ENCODE measurements at places on chromosomes 3 and 15.

DNA sequence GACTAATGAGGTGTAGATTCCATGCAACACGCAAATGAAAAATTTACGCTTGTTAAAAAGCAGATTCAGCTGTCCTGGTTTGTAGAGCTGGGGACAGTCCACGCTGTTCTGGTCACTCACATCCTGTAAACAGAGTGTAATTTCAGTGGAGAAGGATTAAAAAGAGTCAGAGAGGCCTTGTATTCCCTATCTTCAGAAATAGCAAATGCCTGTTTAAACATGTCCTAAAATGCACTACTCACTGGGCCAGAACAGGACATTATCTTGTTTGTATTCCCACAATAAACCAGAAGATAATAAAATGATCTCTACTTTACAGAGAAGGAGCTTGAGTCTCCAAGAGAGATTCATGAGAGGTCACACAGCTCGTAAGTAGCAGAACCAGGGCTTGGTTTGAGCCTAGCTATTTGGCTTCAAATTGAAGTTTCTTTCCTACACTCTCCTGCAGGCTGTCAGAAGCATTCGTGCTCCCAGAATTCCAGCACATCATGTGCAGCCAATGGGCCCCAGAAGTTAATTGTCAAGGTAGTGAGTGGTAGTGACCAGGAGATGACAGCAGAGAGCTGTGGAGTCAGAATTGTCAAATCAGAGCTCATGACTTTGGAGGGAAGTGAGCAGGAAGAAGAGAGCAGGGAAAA is 242.5 kb downstream of the ATP8B4 start:
- no peak for DNase-seq

DNA sequence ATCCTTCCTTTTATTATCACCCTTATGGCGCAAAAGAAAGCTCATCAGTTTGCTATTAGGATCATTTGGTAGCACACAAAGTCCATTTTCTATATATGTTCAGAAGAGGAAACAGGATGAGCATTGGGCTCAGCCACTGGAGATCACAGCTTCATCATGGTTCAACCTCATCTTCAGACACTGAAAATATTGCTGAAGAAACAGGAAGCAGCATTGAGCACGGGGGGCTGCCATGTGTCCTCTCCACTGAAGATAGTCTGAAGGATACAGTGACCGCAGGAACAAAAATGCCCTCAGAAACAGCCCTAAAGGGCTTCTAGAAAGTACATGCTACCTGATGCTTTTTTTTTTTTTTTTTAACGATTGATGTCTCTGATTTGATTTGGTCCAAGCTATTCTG is 835.3 kb upstream of the CFAP20DC start:
- DNase-seq, result no peak

- no peak for DNase-seq
Measured at GRCh38 chr3:81354119-81354518, 407.3 kb downstream of the GBE1 start.

DNA sequence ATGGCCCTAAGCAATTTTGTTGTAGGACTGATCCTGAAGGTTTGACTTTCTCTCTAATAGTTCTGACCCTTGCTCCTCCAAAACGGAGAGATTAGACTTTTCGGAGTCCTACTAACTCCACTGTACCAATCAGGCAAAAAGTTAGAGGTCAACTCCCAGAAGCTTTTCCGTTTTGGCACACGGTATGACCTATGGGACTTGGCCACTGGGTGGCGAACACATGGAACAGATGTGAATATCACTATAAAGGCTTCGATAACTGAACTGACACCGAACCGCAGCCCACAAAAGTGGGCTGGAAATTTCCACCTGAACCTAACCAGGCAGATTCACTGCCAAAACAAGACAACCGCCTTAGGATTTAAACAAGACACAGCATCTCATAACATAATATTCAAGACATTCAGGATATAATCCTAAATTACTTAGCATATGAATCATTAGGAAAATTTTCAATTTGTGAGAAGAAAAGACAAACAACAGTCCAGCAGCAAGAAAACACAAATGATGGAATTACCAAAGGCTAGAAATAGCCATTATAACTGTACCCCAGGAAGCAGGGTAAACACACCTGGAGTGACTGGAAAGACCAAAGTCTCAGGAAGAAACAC is 12.2 kb upstream of the TM2D3 start:
- no peak for DNase-seq

DNA sequence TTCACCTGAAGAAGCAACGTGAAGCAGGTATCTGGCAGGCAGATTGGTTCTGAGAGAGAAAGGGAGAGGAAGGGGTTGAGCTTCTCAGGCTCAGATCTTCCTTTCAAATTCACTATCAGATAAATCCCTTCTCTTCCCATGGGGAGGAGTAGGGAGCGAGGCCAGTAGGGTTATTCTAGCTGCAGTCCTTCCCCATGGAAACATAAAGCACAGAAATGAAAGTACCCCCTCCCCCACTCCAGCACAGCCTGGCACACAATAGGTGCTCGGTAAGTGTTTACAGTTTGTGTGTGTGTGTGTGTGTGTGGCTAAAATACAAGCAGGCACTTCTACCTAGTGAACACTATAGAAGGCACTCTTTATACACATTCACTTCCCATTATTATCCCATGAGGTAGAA is 20.8 kb upstream of the VPS8 start:
- DNase-seq, result no peak

- DNase-seq, result no peak
Measured at GRCh38 chr3:65936908-65937638, 101.6 kb downstream of the MAGI1 start.

DNA sequence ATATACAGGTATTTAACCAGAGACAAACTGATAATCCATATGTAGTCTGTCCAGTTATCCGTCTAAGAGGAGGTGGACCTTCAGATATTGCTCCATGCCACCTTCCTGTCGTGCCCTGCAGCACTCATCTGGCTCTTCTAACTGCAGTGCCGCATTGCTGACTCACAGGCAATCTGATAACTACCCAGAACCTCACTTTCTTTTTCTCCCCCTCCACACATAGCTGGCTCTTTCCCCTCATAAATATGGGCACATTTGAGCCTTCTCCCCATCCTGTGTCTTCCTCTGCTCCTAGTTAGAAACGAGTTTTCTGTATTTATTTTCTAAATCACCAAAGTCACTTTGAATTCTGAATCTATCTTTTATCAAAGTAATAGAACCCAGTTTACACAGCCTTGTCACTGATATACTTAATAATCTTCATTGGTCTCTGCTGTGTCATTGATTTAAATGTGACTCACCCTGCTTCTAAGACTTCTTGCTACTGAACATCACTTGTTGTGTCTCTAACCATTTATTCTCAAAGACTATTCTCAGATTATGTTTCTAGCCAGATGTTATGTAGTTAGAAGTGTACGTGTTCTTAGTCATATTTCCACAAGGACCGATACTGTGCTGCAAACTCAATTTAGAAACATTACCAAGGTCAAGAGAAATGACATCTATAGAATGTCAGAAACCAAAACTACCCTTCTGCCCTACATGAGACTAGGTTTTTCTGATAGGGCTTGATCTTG is 17.4 kb upstream of the KCNMB2 start:
- DNase-seq, result no peak

- no peak for DNase-seq
Measured at GRCh38 chr3:38491215-38491614, 4.9 kb upstream of the EXOG start.

DNA sequence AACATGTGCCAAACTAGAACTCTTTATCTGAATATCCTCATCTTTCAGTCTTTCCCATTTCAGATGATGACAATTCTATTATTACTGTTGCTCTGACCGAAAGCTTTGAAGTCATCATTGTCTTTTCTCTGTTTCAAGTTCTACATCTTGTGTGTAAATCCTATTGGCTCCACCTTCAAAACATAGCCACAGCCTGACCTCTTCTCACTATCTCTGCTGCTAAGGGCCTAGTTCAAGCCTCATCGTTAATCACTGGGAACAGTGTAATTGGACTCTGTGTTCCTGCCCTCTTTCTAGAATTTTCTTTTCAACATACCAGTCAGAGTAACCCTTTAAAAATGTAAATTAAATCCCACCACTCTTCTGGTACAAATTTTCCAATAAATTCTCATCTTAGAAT is 105.1 kb downstream of the OXSM start:
- no peak for DNase-seq

- no peak for DNase-seq
Measured at GRCh38 chr3:38094999-38095398, 41.9 kb downstream of the ACAA1 start.

GRCh38 chr15:90000186-90001001 is 730 bp upstream of the ZNF710 start:
- DNase-seq, result peak; percentile 33
